ENCODE measurements at places on chromosomes 1 and 21. TPM values are rescaled to one million over a fixed set of nuclear protein-coding genes. Genes with fewer than 3 reads are reported as not detected.

The KCNJ15 gene
- total RNA-seq: 2.3 TPM

The MNDA gene
- total RNA-seq: not detected

The SLC5A3 gene
- total RNA-seq: 55.4 TPM

The SPRR1B gene
- not detected for total RNA-seq

The LHX4 gene
- not detected for total RNA-seq

The SMG7 gene
- total RNA-seq: 78.4 TPM

DNA sequence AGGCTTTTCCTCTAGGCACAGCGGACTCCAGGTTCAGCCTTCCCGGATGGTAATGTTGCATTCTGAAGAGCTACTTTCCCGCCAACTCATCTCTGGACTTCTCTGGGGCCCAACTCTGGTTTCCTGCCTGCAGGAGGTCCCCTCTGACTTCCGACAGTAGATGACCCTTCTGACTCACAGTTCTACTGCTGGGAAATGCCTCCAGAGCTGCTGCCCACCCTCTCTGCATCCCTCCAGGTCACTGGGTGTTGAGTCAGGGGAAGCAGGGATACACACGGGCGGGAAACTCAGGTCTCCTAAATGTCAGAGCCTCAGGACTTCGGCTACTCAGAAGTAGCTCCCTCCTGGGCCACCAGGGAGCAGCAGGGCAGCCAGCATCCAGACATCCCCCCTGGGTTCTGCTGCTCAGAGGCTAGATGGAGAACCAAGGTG, 2.1 kb upstream of the KIF21B start:
- peaks cover 7% of the 10 kb centered on the region for H3K36me3 ChIP-seq
- H3K4me3 ChIP-seq: peak overlapping the region; percentile 66
- H3K27ac ChIP-seq: peak overlapping the region; percentile 70
- peak; percentile 71 for DNase-seq

DNA sequence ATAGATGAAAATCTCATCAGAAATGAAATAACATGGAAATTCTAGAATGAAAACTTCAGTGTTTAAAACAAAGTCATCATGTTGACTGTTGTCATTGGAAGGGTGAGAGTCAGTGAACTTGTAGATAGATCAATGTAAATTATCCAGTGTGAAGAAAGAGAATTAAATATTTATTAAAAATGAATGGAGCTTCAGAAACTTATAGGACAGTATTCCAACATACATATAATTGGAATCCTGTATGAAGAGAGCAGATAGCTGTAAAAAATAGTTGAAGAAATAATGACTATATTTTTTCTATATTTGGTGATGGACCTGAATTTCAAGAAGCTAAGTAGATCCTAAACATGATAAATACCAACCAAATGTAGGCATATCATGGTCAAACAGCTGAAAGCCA, 60.0 kb downstream of the MAN1A2 start:
- no peaks in the 10 kb centered on the region for H3K27me3 ChIP-seq
- no peak for DNase-seq
- no peaks in the 10 kb centered on the region for H3K4me1 ChIP-seq
- no peak overlapping the region for H3K4me3 ChIP-seq
- peaks cover 31% of the 10 kb centered on the region for H3K36me3 ChIP-seq

DNA sequence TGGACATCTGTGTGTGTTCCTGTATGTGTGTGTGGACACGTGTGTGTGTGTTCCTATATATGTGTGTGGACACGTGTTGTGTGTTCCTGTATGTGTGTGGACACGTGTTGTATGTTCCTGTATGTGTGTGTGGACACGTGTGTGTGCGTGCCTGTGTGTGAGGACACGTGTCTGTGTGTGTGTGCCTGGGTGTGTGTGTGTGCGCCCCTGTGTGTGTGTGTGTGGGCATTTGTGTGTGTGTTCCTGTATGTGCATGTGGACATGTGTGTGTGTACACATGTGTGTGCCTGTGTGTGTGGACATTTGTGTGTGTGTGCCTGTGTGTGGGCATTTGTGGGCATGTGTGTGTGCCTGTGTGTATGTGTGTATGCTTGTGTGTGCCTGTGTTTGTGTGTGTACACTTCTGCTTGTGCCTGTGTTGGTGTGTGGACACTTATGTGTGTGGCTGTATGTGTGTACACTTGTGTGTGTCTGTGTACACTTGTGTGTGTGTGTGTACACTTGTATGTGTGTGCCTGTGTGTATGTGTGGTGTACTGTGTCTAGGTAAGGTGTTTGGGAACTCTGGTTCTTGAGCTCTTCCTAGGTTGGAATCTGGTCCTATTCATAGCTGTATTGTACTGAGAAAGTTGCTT, 3.7 kb upstream of the IGSF21 start:
- peaks cover 3% of the 10 kb centered on the region for H3K4me1 ChIP-seq
- DNase-seq: no peak
- H3K27me3 ChIP-seq: peaks cover 25% of the 10 kb centered on the region
- no peaks in the 10 kb centered on the region for H3K36me3 ChIP-seq

GRCh38 chr1:29332204-29332603, 95.9 kb downstream of the PTPRU start:
- no peaks in the 10 kb centered on the region for H3K4me1 ChIP-seq
- H3K36me3 ChIP-seq: no peaks in the 10 kb centered on the region
- H3K27me3 ChIP-seq: peaks cover 17% of the 10 kb centered on the region
- DNase-seq: peak; percentile 73

DNA sequence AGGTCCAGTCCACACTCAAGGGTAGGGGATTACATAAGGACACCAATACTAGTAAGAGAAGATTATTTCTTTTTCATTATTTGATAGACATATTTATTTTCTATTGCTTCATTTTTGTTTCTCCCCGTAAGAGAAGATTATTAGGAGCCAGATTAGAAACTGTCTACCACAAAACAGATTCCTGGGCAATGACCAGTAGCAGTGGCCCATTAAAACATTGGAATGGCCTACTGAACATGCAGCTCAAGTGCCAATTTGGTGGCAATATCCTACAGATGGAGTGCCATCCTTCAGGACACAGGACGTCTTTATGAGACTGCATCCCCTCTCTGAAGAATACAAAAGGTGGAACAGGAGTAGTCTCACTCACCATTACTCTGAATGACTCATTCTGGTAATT, 34.0 kb upstream of the ARHGAP29 start:
- H3K27me3 ChIP-seq: peaks cover 6% of the 10 kb centered on the region
- no peaks in the 10 kb centered on the region for H3K4me1 ChIP-seq
- DNase-seq: no peak

- no peak overlapping the region for H3K4me3 ChIP-seq
- H3K27me3 ChIP-seq: peaks cover 11% of the 10 kb centered on the region
- H3K27ac ChIP-seq: no peak overlapping the region
- no peak for DNase-seq
- H3K4me1 ChIP-seq: no peaks in the 10 kb centered on the region
These were observed 42.5 kb downstream of the TMEM51 start for GRCh38 chr1:15196069-15196468.

DNA sequence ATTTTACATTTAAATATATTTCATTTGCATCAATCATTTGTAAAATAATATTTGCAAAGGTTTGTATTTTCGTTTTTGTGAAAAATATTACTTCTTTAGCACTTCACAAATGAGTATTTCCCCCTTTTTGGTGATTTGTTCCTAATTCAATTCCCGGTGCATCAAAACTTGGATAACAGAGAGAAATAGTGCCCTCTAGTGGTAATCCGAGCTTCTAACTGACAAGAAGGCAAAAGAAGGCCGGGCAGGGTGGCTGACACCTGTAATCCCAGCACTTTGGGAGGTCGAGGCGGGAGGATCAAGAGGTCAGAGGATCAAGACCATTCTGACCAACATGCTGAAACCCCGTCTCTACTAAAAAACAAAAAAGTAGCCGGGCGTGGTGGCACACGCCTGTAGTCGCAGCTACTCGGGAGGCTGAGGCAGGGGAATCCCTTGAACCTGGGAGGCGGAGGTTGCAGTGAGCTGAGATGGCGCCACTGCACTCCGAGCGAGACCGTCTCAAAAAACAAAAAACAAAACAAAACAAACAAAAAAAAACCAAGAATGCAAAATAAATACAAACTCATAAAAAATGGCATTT, 137.7 kb downstream of the COL11A1 start:
- no peak overlapping the region for H3K4me3 ChIP-seq
- no peak overlapping the region for H3K27ac ChIP-seq
- DNase-seq: peak; percentile 67
- H3K4me1 ChIP-seq: no peaks in the 10 kb centered on the region
- H3K27me3 ChIP-seq: no peaks in the 10 kb centered on the region

Measured in activated CD4-positive, alpha-beta T cell treated with anti-CD3 and anti-CD28 coated beads, Interleukin-2, amount 10 ng/mL, durations not matched to agents 24 days and 14 days (primary cell).